ENCODE measurements at places on chromosomes 12 and 14.

DNA sequence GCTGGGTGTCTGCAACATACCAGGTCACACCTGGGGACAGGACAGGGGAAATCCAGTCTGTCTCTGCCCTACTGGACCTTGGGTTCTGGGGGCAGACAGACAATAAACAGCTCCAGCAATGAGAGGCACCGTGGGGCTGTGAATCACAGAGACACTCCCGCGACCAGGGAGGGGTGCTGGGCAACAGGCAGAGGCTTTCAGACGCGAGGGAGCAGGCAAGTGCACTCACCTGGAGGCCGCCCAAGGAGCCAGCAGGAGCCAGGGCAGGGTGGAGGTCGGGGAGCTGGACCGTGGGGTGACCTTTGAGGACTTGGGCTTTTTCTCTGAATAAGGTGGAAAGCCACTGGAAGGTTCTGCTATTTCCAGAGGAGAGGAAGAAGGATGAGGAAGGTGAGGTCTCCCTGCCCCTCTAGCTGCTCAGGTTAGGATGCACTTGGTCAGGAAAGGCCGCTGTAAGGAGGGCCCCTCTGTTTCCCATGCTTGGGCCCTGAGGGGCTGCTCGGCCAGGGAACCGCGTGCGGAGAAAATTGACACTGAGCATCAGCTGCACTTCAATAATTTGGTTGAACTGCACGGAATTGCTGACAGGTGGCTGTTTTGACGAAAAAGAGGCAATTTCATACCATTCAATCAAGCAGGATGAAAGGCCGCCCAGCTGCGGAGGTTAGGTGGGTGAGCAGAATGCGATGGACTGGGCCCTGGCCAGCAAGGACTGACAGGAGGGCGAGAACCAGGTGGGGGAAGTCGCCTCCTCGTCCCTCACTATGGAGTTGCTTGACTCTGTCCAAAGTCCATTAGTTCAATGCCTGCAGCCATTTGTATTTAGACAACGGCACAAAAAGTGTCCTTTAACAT, 42.2 kb downstream of the JAG2 start:
- no peaks in the 10 kb centered on the region for H3K36me3 ChIP-seq
- peaks cover 47% of the 10 kb centered on the region for H3K27me3 ChIP-seq
- no peaks in the 10 kb centered on the region for H3K4me1 ChIP-seq
- DNase-seq, result no peak

- H3K27ac ChIP-seq, result peak overlapping the region; percentile 66
- H3K4me3 ChIP-seq, result no peak overlapping the region
- H3K4me1 ChIP-seq, result peaks cover 6% of the 10 kb centered on the region
- H3K36me3 ChIP-seq, result peaks cover 36% of the 10 kb centered on the region
Measured at GRCh38 chr14:74670726-74671411, 42.0 kb downstream of the AREL1 start.

GRCh38 chr12:88202500-88202899, 60.4 kb downstream of the TMTC3 start:
- no peak overlapping the region for H3K4me3 ChIP-seq
- no peaks in the 10 kb centered on the region for H3K36me3 ChIP-seq
- H3K4me1 ChIP-seq, result peaks cover 11% of the 10 kb centered on the region
- no peaks in the 10 kb centered on the region for H3K27me3 ChIP-seq
- peak; percentile 13 for DNase-seq

DNA sequence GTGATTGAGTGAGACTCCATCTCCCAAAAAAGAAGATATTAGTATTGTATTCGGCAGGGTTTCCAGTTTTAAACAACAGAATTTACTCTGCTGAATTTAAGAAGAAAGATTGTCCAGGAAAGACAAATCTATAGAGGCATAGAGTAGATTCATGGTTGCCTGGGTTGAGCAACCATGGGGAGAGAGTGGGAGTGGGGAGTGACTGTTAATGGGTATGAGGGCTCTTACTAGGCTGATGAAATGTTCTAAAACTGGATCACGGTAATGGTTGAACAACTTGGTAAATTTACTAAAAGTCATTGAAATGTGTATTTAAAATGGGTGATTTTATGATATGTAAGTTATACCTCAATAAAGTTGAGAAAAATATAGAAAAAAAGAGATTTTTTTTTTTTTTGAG, 13.9 kb upstream of the C12orf76 start:
- no peak overlapping the region for H3K27ac ChIP-seq
- H3K27me3 ChIP-seq, result no peaks in the 10 kb centered on the region
- H3K4me1 ChIP-seq, result peaks cover 6% of the 10 kb centered on the region
- no peaks in the 10 kb centered on the region for H3K36me3 ChIP-seq

GRCh38 chr14:92702441-92702918, 45.9 kb downstream of the LGMN start:
- peaks cover 1% of the 10 kb centered on the region for H3K27me3 ChIP-seq
- no peak overlapping the region for H3K27ac ChIP-seq
- no peak for DNase-seq
